Mesothelial cell of epicardium (in vitro differentiated cells): ENCODE measurements at places on chromosomes 16 and 17.

GRCh38 chr16:67525176-67525860 lies 3.3 kb upstream of the RIPOR1 start:
- H3K36me3 ChIP-seq = no peaks in the 10 kb centered on the region
- H3K4me1 ChIP-seq = peaks cover 28% of the 10 kb centered on the region
- no peak for DNase-seq
- H3K4me3 ChIP-seq = no peak overlapping the region

DNA sequence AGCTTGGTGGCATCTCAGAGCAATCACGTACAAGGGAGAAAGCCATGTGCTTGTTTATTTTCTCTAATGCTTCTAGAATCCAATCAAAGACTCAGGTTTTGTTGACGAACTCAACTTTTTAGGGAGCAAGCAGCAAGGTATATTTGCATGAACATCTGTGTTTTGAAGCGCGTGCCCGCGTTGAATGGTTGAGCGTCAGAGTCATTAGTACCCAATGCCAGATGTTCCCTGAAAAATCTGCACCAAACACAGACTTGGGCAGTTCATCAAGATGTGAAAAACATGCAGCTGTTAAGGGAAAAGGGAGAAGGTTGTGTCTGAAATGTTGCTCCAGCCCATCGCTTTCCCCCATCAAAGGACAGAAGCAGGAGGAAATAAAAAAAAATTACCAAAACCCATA lies 170.4 kb downstream of the SNX29 start:
- peaks cover 16% of the 10 kb centered on the region for H3K4me1 ChIP-seq
- peaks cover 2% of the 10 kb centered on the region for H3K27me3 ChIP-seq
- no peak for DNase-seq

DNA sequence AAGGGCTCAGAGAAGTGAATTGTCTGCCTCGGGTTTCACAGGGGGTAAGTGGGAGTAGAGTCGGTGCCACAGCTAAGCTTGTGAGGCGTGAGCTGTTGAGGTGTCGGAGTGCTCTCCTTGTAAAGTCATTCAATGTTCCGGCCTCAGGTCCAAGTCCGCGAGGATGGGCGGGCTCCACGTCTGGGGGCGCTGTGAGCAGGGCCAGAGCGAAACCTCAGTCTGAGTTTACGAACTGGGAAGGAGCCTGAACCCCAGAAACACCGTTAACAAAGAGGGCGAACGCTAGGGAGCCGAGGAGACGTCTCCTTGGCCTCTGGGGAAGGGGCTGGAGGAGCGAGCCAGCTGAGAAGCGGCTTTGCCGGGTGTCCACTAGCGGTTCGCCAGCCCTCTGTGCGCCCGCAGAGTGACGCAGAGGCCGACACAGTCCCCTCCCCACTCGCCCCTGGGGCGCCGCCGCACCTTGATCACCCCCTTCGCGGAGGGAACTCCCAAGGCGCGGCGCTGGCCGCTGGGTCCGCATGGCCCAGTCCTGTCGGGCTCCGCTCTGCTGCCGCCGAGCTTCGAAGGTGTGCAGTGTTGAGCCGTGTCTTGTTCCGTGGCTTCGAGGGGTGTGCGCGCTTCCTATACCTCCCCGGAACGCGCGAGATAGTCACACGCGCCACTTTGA lies 4.9 kb downstream of the IRX3 start:
- peak overlapping the region; percentile 95 for H3K4me3 ChIP-seq
- H3K27ac ChIP-seq = peak overlapping the region; percentile 88
- peaks cover 46% of the 10 kb centered on the region for H3K27me3 ChIP-seq
- H3K36me3 ChIP-seq = peaks cover 16% of the 10 kb centered on the region
- peaks cover 42% of the 10 kb centered on the region for H3K4me1 ChIP-seq

DNA sequence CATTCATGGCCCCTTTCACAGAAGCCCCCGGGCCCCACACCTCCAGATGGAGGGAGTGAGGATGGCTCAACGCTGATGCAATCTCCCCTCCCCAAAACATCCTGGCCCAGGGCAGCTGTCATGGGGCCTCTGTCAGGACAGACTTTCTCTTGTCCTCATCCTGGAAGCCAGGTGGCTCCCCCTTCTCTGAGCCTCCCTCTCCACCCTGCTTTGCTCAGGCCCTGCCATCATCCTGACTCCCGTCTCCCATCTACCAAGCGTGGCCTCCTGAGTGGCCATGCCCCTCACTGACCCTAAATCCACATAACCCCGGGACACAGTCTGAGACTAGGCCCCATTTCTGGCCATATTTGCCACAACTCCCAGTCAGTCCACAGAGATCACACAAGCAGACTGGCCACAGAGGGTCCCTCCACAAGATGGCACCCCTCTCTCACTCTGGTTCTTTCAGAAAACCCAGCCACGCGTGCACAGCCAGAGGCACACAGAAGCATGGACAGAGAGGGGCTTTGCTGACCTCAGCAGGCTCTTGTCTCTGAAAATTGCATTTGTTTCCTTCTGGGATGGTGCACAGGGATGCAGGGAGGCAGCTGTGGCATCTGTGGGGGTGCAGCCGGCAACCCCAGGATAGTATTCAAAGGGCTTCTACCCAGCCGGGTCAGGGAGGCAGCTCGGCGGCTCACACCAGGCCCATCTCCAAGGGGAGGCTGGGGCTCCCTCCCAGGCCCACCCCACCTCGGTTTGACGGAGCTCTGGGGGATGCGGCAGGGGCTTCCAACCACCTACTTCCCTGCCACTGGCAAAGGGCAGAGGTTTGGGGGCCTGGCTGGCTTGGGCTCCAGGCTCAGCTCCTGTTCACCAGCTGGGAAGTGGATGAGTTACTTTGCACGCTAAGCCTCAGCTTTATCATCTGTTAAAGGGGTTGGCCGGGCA lies 16.9 kb downstream of the DOC2B start:
- no peak overlapping the region for H3K4me3 ChIP-seq
- DNase-seq = peak; percentile 60
- peaks cover 24% of the 10 kb centered on the region for H3K36me3 ChIP-seq
- peaks cover 2% of the 10 kb centered on the region for H3K4me1 ChIP-seq
- no peak overlapping the region for H3K27ac ChIP-seq

DNA sequence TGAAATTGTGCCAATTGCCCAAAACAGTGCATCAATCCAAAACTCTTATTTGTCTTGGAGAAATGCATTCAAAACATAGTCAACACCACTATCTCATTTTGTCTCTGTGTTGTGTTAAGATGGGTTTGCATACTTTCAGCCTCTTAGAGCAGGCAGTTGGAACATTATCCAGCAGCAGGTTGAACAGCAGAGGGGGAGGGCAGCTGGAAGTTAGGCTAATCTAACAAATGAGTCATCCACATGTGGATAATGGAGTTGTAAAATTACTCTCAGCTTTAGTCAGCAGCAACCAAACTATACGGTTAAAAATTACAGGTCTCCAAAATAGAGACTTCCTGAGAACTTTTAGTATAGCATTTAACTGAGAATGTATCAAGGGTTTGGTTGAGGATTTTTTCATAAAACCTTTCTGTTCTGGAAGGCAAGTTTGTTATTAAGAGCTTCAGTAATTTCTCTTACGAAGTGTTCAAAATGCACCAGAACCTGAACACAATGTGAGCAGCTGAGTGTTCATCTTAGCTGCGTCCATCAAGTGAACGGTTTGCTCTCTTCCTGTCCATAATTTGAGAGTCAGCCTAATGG lies 46.3 kb downstream of the PRKCA start:
- H3K27me3 ChIP-seq = no peaks in the 10 kb centered on the region
- peaks cover 24% of the 10 kb centered on the region for H3K4me1 ChIP-seq
